ENCODE measurements at places on chromosomes 4 and X.
A peak's percentile ranks its signal among the peaks of the same experiment; 100 is the strongest.

DNA sequence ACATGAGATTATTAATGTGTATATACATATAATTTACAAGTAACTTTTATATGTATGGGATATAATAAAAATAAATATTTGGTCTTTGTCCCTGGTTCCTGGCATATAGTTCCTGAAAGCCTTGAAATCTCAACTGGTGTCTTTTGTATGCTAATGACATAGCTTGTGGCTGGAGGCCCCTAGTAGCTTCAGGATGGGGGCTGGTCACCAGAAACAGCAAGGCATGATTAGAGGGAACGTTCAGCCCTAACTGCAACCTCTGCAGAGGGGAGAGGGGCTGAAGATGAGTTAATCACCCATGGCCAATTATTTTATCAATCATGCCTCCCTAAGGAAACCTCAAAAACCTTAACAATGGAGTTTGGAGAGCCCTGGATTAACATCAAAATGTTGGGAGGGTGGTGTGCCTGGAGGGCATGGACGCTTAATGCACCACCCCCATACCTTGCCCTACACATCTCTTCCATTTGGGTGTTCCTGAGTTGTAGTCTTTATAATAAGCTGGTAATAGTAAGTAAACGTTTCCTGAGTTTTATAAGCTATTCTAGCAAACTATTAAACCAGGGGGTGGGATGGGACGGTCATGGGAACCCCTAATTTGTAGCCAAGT lies 21.3 kb downstream of the PIN4 start:
- H3K27ac ChIP-seq = no peak overlapping the region
- peaks cover 19% of the 10 kb centered on the region for H3K36me3 ChIP-seq
- DNase-seq = no peak
- no peak overlapping the region for H3K4me3 ChIP-seq

- no peak for DNase-seq
- H3K36me3 ChIP-seq = no peaks in the 10 kb centered on the region
- no peaks in the 10 kb centered on the region for H3K4me1 ChIP-seq
- H3K27me3 ChIP-seq = no peaks in the 10 kb centered on the region
- H3K27ac ChIP-seq = no peak overlapping the region
Observed at GRCh38 chr4:89400287-89401035, 92.9 kb upstream of the GPRIN3 start.

DNA sequence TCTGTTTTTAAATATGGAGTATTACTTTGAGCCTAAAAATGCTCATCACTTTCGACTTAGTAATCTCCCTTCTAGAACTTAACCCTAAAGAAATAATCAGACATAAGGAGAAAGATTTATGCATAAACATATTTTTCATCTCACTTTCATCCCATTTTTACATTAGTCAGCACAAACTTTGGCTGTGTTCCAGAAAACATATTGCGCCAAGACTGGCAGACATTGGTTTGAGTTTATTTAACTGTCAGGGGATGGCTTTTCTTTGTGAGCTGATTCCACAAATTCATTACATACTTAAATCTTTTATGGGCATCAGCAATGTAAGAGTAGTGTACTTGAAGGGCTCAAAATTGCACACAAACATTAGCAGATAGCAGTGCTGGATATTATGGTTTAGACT lies 23.7 kb downstream of the MAOA start:
- no peak for DNase-seq
- H3K4me1 ChIP-seq = no peaks in the 10 kb centered on the region
- H3K27me3 ChIP-seq = no peaks in the 10 kb centered on the region
- no peaks in the 10 kb centered on the region for H3K36me3 ChIP-seq
- no peak overlapping the region for H3K27ac ChIP-seq
- H3K4me3 ChIP-seq = no peak overlapping the region

GRCh38 chrX:130874751-130875150 lies 28.3 kb downstream of the ENOX2 start:
- DNase-seq = no peak
- no peaks in the 10 kb centered on the region for H3K4me1 ChIP-seq
- H3K36me3 ChIP-seq = no peaks in the 10 kb centered on the region

GRCh38 chr4:40763228-40763716 lies 13.5 kb downstream of the NSUN7 start:
- H3K27me3 ChIP-seq = no peaks in the 10 kb centered on the region
- no peak overlapping the region for H3K27ac ChIP-seq
- no peaks in the 10 kb centered on the region for H3K36me3 ChIP-seq
- no peak for DNase-seq
- no peaks in the 10 kb centered on the region for H3K4me1 ChIP-seq

DNA sequence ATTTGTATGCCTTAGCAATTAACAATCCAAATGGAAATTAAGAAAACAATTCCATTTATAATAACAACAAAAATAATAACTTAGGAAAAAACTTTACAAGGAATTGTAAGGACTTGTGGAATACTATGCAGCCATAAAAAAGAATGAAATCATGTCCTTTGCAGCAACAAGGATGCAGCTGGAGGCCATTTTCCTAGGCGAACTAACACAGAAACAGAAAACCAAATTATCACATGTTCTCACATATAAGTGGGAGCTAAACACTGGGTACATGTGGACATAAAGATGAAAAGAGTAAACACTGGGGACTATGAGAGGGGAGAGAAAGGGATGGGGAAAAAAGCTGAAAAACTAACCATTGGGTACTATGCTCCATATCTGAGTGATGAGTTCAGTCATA lies 77.4 kb downstream of the WNK3 start:
- H3K27ac ChIP-seq = no peak overlapping the region
- no peaks in the 10 kb centered on the region for H3K36me3 ChIP-seq
- DNase-seq = no peak

- H3K27ac ChIP-seq = peak overlapping the region; percentile 40
- DNase-seq = no peak
- no peaks in the 10 kb centered on the region for H3K4me1 ChIP-seq
- H3K4me3 ChIP-seq = no peak overlapping the region
- no peaks in the 10 kb centered on the region for H3K36me3 ChIP-seq
Observed at GRCh38 chr4:110087070-110087708, 111.2 kb downstream of the ELOVL6 start.

DNA sequence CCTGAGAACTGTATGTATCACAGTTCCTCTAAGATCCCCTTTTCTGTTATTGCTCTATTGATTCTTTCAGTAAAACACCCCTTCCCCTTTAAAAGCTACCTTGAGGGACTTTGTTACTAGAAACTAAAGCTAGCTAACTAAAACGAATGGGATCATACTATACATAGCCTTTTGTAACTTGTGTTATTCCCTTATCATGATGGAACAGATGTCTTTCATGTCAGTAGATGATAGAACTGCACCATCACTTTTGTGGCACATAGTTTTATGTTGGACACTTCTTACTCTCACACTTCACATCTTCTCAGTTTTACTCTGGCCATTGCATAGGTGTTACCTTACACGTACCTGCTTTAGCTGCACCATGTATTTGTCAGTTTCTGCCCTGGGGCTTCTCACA lies 46.6 kb upstream of the PGRMC2 start:
- no peak for DNase-seq
- H3K27ac ChIP-seq = no peak overlapping the region
- H3K27me3 ChIP-seq = no peaks in the 10 kb centered on the region
- no peaks in the 10 kb centered on the region for H3K36me3 ChIP-seq
- H3K4me1 ChIP-seq = no peaks in the 10 kb centered on the region
- no peak overlapping the region for H3K4me3 ChIP-seq

GRCh38 chrX:110665223-110666002 lies 130.2 kb downstream of the CHRDL1 start:
- no peak overlapping the region for H3K4me3 ChIP-seq
- DNase-seq = no peak
- H3K4me1 ChIP-seq = no peaks in the 10 kb centered on the region
- H3K36me3 ChIP-seq = no peaks in the 10 kb centered on the region
- H3K27me3 ChIP-seq = no peaks in the 10 kb centered on the region

GRCh38 chr4:48247142-48247877 lies 22.3 kb downstream of the TEC start:
- no peak overlapping the region for H3K4me3 ChIP-seq
- H3K4me1 ChIP-seq = no peaks in the 10 kb centered on the region
- no peaks in the 10 kb centered on the region for H3K27me3 ChIP-seq
- no peak for DNase-seq
- H3K27ac ChIP-seq = no peak overlapping the region

GRCh38 chrX:16946971-16947562 lies 609 bp downstream of the REPS2 start:
- DNase-seq = no peak
- H3K27ac ChIP-seq = no peak overlapping the region
- H3K4me1 ChIP-seq = no peaks in the 10 kb centered on the region
- no peaks in the 10 kb centered on the region for H3K36me3 ChIP-seq
- no peaks in the 10 kb centered on the region for H3K27me3 ChIP-seq

- H3K4me1 ChIP-seq = no peaks in the 10 kb centered on the region
- DNase-seq = no peak
- no peak overlapping the region for H3K27ac ChIP-seq
Observed at GRCh38 chr4:137067735-137068134, 464.6 kb downstream of the PCDH18 start.

DNA sequence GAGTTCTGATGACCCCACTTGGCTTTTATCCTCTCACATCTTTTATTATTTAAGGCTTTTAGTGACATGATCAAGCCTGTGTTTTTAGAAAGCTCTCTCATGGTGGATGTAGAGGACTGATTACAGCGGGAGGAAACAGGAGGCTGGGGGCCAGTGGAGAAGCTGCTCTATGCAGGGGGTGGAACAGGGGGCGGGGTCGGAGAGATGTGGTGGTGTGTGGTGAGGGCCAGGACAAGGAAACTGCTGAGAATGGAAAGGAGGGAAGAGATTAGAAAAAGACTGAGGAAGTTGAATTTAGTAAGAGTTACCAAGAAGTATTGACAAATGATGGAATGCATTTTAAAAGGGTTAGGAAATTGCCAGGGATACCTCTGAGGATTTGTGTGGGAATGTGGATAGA lies 292.2 kb downstream of the ZIC3 start:
- H3K27ac ChIP-seq = no peak overlapping the region
- no peak for DNase-seq
- no peaks in the 10 kb centered on the region for H3K36me3 ChIP-seq

DNA sequence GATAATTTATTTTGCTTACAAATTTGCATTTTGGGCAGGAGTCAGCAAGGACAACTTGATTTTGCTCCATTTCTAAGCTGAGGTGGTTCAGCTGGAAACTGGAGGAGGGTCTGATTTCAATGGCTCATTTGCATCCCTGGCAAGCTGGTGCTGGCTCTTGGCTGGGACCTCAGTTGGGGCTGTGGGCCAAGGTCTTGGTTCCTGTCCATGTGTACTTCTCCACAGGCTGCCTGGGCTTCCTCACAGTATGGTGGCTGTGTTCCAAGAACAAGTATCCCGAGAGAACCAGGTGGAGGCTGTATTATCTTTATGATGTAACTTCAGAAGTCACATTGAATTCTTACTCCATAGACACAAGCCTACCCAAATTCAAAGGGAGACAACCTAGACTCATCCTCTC lies 77.0 kb upstream of the STX18 start:
- no peak overlapping the region for H3K4me3 ChIP-seq
- DNase-seq = no peak
- H3K36me3 ChIP-seq = no peaks in the 10 kb centered on the region
- H3K4me1 ChIP-seq = no peaks in the 10 kb centered on the region
- no peaks in the 10 kb centered on the region for H3K27me3 ChIP-seq
- no peak overlapping the region for H3K27ac ChIP-seq

GRCh38 chr4:151600432-151600831 lies 160.4 kb downstream of the GATB start:
- no peak for DNase-seq
- H3K27ac ChIP-seq = no peak overlapping the region
- H3K36me3 ChIP-seq = no peaks in the 10 kb centered on the region
- H3K4me3 ChIP-seq = no peak overlapping the region

DNA sequence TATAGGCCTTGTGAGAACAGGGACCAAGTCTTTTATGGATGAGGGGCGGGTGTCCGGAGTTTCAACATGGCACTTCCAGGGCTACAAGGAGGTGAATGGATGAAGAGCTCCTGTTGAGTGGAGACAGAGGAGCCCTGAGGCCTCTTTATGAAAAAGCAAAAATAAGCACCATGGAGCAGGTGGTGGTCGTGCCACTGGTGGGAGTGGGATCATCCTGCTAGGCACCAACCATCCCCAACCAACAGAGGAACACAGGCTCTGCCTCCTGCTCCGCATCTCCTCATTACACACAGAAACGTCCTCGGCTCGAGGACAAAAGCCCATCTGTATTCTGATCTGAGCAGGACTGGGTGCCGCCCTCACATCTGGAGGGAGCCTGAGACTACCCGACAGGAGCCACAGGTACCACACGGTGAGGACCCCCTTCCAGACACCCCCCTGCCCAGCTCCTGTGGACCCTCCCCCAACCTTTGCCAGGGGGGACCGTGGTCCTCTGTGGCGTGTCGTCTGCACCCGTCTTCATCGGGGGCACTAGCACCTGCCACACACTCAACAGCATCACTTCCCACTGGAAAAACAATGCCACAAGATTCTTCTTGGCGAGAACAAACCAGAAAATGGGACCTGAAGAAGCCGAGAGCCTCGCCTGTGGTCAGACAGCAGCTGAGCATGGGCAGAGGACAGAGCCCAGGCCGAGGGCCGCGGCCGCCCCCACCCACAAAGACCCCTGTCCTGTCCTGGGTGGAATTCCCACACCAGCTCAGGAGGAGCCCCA lies 3.9 kb upstream of the PDE6B start:
- H3K4me3 ChIP-seq = no peak overlapping the region
- no peak overlapping the region for H3K27ac ChIP-seq
- peak; percentile 44 for DNase-seq
- H3K36me3 ChIP-seq = no peaks in the 10 kb centered on the region
- no peaks in the 10 kb centered on the region for H3K27me3 ChIP-seq

GRCh38 chrX:103613362-103613890 lies 5.7 kb downstream of the TCEAL3 start:
- H3K27ac ChIP-seq = no peak overlapping the region
- H3K4me3 ChIP-seq = no peak overlapping the region
- H3K4me1 ChIP-seq = no peaks in the 10 kb centered on the region
- no peak for DNase-seq
- no peaks in the 10 kb centered on the region for H3K36me3 ChIP-seq

Measured in ascending aorta (tissue), 2 donors.